HT1080 (cell line): ENCODE measurements at places on chromosomes 7 and 10.

- DNase-seq: peak; percentile 60
Observed at GRCh38 chr7:157468221-157469111, 131.7 kb downstream of the DNAJB6 start.

- DNase-seq: peak; percentile 52
Observed at GRCh38 chr7:156192921-156193320, 380.7 kb upstream of the SHH start.

DNA sequence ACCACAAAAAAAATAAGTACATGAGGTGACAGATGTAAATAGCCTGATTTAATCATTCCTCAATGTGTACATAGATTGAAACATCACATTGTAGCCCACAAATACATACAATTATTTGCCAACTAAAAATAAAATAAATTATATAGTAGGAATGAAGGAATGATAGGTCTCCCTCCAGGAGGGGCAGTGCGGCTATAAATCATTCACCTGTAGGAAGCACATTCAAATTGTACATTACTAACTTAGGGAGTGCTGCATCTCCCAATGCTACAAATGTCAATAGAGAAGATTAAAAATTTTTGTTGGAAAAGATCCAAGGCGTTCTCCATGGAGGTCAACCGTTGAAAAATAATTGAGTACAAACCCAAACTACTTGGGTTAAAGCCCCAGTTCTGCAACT, 4.2 kb downstream of the KBTBD2 start:
- DNase-seq: no peak

DNA sequence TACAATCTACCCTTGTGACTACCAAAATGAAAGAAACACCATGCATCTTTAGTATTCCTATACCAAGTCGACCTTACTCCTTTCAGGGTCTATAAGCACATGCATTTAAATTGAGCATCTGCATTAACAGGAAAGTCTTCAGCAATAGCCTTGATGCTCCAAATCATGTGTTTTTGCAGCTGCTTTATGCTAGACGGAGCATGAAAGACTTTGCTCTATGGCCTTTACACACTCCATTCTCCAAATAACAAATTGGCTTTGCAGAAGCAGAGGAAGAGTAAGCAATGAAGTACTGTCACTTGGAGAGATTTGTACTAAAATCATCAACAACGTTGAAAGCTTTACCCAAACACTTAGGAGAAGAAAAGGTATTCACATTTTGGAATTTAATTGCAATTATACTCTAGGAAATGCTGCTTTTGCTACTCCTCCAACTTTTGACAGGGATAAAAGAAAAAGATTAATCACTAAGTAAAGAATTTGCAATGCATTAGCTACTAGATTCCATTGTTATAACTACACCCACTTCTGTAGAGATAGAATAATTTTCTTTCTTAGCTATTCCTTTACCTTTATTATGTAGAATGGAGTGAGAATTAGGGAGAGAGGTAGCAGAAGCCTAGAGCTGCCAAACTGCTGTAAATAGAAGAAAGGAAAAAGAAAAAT, 131.8 kb downstream of the SEMA3E start:
- no peak for DNase-seq

DNA sequence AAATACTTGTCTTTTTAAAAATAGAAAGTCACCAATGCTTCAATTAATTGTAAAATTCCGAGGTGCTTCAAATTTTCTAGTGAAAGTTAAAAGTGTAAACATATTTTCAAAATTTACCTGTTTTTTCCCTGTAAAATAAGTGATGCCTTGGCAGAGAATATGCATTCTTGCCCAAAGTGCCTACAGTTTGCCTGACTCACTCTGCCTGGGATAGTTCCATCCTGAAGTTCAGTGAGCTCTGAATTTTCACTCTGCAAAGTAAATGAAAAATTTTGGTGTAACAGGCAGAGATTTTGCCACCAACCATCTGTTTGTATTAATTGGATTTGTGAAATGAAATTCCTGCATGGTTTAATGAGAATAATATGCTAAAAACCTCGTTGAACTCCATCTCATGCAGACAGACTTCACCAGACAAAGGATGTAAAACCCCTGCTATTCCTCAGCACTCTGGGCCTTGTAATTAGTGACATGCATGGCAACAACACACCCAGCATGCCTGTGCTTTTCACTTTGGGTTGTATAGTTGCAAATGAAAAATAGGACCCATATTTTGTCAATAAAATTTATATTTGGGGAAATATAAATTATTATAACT, 117.4 kb upstream of the GNAI1 start:
- no peak for DNase-seq

- DNase-seq: no peak
Observed at GRCh38 chr7:142939226-142939910, at the start of gene LLCFC1. Gene LLCFC1, plus strand, starts transcription at chr7:142939484. Its CDS starts 138 bp downstream, at chr7:142939622.
